ENCODE measurements at places on chromosomes 5 and 9.

DNA sequence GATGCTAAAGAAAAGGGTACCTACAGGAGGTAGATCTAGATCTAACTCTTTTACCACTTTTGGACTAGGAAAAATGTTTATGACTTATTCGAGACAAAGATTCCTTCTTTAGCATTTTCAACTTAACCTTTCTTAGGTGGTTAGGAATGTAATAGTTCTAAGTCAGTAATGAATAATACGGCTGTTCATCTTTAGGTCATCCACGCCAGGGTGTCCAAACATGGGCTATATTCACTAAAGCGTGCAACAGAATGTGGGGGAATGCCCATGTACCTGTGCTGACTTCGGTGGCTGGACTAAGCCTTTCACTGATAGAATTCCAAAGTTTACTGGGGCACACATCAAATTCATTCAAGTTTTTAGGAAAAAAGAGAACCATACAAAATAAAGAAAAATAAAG lies 164.7 kb downstream of the TSSK1B start:
- DNase-seq, result no peak

GRCh38 chr9:107782381-107782780 lies 292.8 kb upstream of the KLF4 start:
- no peak for DNase-seq

DNA sequence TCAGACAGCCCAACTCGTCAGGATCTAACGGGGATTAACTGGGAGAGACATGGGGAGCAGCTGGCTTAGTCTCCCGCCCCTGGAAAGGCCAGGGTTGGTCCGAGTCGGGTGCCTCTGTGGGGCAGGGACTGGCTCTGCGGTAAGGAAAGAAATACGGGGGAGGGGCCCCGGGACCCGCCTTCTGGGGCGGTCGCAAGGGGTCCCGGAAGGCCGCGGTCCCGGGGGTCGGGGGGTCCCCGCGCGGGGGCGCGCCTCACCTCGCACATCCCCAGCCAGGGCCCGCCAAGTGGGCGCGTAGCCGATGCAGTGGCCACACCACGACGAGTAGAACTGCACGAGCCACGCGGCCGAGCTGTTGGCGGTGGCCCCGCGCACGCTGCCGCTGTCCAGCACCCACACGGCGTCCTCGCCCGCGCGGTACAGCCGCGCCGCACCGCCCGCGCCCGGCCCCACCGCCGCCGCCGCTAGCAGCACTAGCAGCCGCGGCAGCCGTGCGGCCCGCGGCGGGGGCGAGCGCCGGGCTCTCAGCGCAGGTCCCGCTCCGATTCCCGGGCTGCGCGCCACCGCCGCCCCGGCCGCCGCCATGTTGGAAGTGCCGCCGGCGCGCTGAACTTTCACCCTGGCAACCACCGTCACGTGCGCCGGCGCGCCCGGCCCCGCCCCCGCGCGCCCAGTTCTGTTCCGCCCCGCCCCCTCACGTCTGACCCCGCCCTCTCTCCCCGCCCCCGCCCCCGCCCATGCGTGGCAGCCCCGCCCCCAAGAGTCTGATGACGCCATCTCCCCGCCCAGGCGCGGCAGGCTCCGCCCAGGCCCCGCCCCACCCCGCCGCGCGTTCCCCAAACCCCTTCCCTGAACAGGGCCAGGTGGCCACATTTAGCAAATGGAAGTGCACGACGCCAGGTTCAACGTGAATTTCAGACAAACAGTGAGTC lies at the start of gene QSOX2:
Gene QSOX2 (minus strand): TSS at position 594 of the 932 bp plus-strand sequence. CDS start 9 bp downstream, at position 585.
- DNase-seq, result peak; percentile 86

GRCh38 chr5:4079831-4080230 lies 484.2 kb downstream of the IRX1 start:
- no peak for DNase-seq

DNA sequence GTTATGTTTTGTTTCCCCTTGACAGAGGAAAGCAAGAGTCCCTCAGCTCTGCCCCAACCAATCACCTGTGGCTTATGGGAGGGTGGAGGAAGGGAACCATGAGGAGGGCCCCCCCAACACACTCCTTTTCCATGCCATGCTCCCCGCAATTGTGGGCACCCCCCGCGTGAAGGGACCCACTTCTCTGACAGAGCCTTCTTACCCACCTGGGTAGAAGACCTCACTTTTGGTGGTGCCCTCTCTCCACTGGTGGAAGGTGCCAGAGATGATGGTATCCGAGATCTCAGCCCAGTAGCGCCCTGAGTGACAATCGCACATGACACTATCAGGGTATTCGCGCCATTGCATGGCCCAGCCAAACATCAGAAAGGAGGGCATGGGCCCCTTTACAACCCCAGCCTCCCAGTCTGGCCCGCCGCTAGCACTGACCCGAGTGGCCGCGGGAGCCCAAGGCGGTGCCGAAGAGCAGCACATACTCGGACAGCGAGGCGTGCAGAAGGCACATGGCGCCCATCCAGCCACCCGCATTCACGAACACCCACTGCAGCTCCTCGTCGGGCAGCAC lies 714 bp downstream of the SIGMAR1 start:
- DNase-seq, result peak; percentile 33

DNA sequence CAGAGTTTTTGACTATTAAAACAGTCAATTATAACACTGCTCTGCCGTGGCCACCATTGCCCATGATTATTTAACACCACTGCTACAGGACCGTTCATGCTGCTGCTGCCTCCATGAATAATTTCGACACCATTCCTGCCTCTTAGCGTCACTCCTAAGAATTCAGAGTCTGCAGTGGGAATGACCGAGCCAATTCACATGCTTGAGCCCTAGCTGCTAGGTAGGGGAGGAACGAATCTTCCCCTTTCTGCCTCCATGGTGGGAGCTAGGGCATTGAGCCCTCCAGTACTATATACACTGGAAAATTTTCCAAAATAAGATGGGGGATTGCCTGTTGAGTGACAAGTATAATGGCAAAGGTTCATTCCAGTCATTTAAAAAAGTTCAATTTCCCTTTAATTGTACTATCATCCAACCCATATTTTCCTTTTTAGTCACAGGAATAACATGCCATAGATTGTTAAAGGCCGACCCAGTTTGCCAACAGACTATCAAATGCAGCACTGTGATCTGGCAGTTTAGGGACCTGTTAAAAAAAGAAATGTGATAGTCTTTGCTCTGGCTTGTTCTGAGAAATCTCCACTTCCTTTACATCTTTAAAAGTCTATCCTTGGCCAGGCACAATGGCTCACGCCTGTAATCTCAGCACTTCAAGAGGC lies 13.5 kb upstream of the B4GALT1 start:
- no peak for DNase-seq

DNA sequence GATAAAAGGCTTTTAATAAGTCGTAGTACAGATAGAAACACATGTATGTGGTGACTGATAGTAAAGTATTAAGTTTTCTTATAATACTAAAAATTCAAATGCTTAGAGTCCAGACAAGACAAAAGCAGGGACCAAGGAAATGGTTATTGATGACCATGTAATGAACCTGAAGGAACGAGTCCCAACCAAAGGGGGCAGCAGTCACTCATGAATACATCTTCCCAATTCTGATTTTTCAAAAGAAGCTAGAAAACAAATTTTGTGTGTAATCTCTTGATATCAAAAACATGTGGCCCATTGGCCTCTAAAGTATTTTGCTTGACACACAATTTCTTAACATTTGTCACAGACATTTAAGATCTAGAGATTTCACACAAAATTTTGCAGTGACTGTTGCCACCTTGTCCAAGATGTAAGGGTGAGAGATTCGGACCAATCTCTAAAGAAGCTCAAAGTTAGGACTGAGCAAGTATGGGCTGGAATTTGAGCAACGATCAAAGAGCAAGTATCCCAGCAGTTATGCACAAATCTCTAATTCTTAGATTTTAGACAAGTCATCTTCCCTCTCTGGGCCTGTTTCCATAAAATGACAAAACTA lies 66.8 kb downstream of the ARL15 start:
- peak; percentile 22 for DNase-seq

GRCh38 chr5:170867825-170868224 lies 6.0 kb downstream of the RANBP17 start:
- no peak for DNase-seq

- DNase-seq, result no peak
Observed at GRCh38 chr9:23682891-23683431, 143.1 kb downstream of the ELAVL2 start.

- no peak for DNase-seq
Observed at GRCh38 chr5:27412384-27412783, 374.0 kb upstream of the CDH9 start.

DNA sequence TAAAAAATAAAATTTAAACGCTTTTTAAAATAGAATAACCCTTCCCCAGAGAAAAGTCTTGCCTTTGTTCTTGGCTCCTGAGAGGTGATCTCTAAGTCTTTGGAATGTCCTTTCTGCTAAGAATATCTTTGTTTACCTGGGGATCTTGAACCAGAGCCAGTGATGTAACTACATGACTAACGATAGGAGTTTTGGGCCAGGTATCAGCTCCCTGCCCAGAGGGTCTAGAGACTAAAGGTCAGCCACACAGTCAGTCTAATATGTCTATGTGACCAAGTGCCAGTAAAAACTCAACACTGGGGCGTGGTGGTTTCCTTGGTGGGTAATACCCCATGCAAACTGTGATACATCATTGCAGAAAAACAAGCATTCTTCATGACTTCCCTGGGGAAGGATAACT lies 1351.9 kb upstream of the C9orf72 start:
- no peak for DNase-seq

DNA sequence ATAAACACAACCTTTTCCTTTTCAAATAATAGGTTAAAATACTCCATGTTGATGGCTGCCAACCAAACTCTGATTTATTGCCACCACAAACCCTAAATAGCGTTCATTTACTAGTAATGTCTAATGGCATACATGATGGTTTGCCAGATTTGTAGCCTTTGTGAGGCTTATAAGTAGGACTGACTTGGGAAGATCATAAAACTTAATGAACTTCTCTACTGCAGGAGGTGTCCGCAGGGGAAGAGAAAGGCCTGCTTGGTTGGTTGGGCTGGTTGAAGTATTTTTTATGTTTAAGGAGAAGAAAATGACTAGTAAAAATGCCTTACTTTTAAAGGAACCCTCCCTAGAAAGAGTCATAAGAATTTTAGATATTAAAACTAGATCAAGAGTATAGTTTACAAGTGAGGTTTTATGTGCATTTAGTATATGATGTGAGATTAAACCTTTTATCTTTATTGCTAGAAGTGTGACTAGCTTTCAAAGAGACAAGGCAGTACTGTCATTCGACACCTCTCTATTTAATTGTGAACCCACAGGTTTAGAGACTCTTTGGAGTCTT lies 5.0 kb downstream of the PBX3 start:
- no peak for DNase-seq

DNA sequence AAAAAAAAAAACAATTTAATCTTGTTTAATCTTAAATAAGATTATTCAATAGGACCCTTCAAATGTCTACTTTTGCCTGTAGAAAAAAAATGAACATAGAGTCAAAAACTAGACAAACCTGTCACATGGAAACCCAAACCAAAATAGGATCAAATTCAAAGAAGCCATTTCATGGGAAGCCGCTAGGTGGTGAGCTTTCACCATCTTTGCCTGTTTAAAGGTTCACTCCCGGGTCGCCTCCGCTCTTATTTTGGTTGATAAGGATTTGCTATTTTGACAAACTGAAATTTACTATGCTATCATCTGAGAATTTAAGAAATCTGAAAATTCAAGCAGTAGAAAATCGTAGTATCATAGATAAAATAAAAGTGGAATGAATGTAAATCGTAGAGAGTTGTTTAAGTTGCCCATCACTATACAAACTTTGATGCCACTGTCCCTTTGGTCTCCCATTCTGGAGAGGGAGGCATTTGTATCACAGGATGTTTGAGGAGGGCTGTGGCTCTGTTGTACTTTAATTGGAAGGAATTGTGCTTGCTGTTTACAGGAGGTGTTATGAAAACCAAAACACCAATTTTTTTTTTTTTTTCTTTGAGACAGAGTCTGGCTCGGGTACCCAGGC lies 43.5 kb upstream of the DNAH5 start:
- no peak for DNase-seq

DNA sequence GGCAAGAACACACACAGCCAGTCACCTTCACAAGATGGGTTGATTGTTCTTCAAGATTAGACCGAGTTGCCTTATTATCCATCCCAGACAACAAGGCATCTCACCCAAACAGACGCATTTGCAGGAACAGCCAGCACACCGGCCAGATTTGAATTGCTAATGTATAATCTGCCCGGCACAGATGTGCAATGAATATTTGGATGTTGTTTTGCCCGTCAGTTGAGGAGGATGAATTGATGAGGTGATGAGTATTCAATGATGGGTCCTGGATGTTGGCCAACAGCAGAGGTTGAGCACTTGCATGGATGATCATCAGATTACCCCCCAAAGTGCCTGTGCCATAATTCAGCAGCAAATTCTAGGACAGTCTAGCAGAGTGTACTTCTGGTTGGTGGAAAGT lies 20.1 kb downstream of the ALG2 start:
- no peak for DNase-seq

- DNase-seq, result no peak
Observed at GRCh38 chr9:90274725-90275124, 367.9 kb downstream of the DIRAS2 start.

- DNase-seq, result no peak
Observed at GRCh38 chr9:71147368-71147767, 25.9 kb upstream of the TRPM3 start.

DNA sequence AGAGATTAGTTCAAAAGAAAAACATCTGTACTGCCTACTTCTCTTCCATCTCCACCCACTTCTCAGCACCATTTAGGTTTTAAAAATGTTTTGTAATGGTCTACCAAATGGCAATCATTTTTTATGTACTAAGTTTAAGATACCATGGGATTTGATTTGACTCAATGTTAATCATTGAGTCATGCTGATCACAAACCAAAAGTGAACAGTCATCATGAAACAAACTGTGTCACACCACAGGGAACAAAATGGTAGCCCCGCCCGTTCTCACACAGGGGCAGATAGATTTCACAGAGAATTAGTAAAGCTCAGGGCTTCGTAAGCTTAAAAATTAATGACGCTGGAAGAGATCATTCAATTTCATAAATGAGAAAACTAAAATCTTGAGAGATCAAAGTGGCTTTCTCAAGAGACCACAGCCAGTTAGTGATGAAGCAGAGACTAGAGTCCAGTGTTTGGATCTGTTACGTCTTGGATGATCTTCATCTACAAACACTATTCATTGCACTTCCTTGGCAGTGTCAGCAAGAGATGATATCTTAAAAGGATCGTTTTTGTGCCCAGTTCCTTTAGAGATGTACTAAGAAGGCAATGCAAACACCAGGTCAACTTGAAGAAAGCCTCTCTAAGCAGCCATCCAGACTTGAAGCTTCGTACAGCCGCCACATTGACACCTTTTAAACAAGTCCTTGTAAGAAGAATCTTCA lies 33.9 kb upstream of the TRIO start:
- DNase-seq, result peak; percentile 37
